ENCODE measurements at places on chromosomes 3 and 15.

DNA sequence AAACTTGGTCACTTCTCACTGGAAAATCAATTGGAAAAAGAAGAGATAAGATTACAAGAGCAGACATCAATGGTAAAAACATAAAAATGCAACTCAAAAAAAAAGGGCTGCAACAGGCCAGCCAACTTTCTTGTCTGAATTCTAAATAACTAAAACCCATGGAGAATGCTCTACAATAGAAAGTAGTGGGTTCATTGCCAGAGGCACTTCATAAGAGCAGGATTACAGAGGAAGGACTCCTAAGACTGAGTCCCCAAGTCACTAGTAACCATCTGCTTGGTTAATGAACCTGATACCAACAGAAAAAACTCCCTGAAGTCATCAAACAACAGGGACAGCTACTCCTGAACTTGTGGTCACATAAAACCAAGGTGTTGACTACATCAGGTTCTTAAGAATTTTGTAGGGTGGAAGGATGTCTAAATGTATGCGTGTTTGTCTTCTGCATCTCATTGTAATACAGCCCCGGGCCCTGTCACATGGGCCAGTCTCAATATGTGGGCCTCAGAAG is 148.6 kb downstream of the IMPG2 start:
- DNase-seq = no peak

- DNase-seq = no peak
These were observed 25.8 kb upstream of the MTHFS start for GRCh38 chr15:79922512-79923078.

DNA sequence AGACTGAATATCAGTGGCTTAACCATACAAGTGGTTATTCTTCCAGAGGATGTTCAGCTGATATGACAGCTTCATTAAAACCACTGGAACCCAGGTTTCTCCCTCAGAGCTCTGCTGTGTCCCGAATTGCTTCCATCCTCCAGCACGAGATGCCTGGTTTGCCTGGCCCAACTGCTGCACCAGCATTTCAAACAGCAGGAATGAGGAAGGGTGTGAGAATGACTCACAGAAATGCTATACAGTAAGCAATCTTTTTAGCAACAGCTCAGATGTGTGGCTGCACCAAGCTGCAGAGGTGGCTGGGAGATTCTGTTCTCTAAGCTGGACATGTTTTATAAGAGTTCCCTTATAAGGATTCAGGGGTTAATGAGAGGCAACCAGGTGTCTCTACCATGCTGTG is 271.0 kb downstream of the GABRG3 start:
- DNase-seq = peak; percentile 43

GRCh38 chr15:52351206-52351908 is 55.8 kb upstream of the MYO5C start:
- no peak for DNase-seq

DNA sequence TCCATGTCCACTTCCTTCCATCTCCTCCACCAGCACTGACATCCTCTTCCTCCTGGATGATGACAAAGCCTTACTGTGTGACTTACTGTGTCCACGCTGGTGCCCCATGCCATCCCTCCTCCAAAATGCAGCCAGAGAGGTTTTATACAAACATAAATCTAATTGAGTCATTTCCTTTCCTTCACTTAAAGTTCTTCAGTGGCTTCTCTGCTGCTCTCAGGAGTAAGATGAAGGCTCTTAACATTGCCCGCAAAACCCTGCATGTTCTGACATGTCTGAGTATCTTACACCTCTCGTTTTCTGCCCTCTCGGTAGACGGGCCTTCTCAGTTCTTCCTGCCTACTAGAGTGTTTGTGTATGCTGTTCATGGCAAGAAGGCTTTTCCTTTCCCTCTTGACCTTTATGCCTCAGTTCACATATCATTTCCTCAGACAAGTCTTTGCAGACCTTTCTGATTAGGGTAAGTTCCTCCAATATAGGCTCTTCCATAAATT is 175.5 kb downstream of the CFAP20DC start:
- DNase-seq = peak; percentile 58

- no peak for DNase-seq
These were observed 137.6 kb downstream of the RPLP1 start for GRCh38 chr15:69590201-69590710.

DNA sequence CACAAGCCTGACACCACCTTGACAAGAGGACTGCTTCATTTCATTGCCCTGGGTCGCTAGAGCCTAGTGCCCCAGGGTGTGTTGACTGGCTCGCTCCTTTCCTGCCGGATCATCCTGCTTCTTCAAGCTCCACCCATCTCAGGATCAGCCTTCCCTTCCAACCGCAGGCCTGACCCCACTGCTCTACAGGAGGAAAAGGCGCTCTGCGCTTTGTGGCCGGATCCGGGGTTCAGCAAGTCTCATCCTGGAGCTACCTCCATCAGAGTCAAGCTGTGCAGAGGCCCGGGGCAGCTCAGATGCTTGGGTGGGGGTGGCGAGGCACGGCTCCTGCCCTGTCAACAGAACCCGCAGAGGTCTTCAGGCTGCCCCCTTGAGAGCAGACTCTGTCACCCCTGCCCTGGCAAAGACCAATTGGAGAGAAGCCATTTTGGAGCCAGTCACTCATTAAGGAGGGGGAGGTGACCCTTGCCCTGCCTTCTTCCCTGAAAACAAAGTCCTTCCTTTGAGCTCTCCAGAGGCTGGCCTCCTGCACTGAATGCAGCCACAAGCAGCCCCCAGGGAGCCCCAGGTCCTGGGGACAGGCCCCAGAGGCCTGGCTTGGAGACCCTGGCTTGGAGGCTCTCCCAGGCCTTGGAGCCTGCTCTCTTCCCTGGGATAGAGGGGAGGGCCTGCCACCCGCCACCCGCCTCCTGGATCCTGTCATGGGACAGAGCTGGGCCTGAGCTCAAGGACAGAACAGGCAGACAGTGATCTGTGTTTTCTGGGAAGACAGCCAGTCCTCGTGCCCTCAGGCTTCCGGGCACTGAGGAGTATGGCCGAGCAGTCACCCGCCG is 80.3 kb downstream of the CPN2 start:
- DNase-seq = no peak

- no peak for DNase-seq
These were observed 34.3 kb downstream of the ZXDC start for GRCh38 chr3:126441256-126441880.

DNA sequence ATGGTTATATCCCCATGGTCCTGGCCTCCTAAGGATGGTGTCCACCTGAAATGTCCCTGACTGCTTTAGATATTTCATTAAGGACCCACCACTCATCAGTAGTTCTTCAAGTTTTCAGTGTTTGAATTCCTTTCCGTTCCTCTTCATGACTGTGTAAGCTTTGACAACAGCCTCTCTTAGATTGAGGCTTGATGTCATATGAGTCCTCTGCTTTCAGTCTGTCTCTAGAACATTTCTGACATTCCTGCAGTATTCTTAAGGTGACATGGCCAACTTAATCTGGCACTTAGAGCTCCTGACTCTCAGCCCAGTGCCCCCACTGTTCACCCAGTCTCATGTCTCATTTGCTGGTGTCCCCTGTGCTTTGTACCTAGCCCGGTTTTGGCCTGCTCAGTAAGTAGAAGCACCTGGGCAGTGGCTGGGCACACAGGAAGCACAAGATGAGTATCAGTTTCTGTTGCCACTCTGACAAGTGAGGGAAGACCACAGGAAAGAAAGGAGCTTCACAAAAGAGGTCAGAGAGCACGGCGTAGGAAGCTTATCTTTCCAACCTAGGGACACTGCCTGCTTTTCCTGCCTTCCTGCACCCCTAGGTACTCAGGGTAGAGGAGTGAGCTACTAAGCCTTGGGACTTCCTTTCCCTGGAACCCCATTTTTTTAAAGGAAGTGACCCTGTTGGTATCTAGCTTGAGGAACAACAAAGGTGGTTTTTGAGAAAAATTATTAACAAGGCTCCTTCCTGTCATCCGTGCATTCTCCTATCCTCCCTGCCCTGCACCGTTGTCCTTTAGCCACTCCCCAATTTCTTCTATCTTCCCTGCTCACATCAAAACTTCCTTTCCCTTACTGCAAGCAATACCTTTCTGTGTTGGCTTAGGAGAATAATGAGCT is 103.1 kb downstream of the KLHL25 start:
- no peak for DNase-seq

- DNase-seq = no peak
These were observed 254.3 kb downstream of the SHQ1 start for GRCh38 chr3:72593881-72594397.

- no peak for DNase-seq
These were observed 455.3 kb upstream of the NR2F2 start for GRCh38 chr15:95875121-95875643.

DNA sequence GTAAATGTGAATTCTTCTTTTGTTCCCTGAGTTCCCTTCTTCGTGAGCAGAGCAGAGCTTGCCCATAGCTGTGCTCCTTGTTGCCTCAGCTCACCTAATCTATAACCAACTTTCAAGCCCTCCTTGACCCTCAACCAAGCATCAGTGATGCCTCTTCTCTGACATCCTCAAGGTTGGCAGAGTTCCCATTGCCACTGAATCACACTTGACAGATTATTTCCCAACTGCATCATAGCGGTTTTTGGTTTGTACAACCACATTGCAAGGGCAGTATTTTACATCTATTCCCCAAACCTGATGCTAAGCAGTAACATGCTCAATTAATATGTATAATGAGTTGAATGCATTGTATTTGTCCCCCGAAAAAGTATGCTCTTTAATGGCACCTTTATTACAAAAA is 133.0 kb upstream of the SNTN start:
- DNase-seq = no peak

- no peak for DNase-seq
These were observed 71.9 kb upstream of the GOLGA8B start for GRCh38 chr15:34655326-34655725.
